ENCODE measurements at places on chromosomes 12 and 14.

GRCh38 chr14:68307790-68308168 lies 485.1 kb downstream of the ZFP36L1 start:
- no peak for DNase-seq

GRCh38 chr14:21302013-21302835 lies 22.3 kb downstream of the RPGRIP1 start:
- DNase-seq, result no peak

GRCh38 chr12:10873378-10873777 lies 10.7 kb downstream of the PRH1 start:
- DNase-seq, result no peak

- DNase-seq, result no peak
These were observed 173.5 kb downstream of the CRADD start for GRCh38 chr12:93850481-93851256.

DNA sequence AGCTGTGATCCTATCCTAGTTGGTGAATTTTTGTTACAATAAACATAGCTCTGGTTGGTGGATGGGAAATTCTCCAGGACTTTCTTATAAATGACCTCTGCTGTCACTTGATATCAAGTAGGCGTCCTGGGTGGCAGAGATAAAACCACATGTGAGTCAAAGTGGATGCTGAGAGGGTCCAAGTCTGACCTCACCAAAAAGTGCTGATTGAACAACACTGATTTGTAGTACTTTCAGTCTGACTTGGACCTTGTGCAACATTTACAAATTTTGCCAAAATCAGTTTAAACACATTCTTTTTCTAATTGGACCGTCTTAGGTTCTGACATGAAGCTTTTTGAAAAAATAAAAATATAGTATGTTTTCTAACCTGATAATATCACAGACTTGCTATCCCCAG lies 585.6 kb downstream of the GALC start:
- no peak for DNase-seq

DNA sequence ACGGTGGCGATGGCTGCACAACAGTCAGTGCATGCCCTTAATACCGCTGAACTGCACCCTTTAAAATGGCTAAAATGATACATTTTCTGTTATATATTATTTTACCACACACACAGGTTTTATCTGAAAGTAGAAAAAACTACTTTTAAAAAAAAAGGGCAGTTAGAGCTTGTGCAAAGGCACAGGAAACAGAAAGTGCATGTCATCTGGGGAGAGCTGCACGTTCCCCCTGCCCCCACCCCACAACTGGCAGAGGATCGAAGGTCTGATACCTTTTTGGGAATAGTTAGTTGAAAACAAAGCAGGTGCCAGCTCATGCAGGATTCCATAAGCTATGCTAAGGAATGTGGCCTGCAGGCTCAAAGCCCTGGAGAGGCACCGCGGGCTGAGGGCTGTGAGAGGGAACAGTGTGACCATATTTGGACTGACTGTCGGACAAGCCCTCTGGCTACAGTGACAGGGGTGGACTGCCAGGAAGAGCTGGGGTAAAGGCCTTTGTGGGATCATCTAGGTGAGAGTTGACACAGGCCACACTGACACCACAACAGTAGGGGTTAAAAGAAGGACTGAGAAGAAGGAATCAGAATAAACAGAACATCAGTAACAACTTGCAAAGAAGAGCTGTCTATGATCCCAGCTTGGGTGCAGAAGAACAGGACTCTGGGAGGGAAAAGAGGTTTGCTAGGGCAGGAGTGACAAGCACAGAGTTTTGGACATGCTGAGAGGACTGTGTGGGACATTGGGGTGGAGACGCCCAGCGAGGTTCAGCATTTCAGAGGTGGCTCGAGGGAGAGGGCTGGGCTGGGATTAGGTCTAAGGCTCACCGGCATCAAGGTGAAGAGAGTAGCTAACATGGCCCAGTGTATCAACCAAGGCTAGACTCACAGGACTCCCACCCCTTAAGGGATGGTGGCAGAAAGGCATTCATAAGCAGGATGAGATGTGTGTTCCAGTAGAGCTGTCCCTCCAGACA lies 54.6 kb downstream of the ACTN1 start:
- no peak for DNase-seq

DNA sequence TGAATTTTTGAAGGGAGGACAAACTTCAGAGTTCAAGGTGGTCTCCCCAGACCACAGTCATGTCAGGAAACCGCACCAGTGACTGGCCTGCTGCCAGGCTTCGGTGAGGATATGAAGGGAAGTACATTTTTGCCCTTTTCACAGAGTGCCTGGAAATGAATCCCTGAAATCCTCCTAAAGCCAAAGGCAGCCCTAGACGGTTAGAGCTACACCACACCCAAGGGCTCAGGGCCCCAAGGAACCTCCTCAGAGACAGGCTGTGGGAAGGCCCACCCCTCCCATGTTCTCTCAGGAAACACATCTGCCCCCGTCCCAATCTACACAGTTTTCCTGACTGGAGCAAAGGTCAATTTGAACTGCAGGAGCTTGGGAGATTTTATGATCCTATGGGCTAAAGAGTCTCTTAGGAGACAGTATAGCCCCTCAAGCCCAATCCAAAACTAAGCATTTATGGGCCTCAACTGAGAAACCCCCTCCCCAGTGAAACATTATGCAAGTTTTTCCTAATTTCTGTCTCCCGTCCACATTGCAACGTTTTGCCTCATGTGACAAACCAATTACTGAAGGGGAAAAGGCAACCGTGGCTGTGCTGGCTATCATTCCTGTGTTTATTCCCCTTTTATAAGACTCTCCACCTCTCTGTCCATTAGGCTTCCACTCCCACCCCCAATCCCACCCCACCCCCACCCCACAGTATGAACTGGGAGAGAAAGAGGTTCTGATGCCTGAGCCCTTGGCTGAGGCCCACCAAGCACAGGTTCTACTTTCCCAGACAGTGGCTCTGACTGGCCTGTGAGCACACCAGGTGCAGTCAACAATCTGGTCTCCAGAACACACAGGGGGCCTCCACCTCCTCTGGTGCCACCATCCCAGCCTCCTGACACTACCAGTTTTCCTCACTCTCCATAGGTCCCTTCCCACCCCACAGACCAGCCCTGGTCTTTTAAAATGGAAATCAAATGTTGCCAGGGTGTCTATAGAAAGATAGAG lies 9.6 kb upstream of the RNASE1 start:
- DNase-seq, result no peak

DNA sequence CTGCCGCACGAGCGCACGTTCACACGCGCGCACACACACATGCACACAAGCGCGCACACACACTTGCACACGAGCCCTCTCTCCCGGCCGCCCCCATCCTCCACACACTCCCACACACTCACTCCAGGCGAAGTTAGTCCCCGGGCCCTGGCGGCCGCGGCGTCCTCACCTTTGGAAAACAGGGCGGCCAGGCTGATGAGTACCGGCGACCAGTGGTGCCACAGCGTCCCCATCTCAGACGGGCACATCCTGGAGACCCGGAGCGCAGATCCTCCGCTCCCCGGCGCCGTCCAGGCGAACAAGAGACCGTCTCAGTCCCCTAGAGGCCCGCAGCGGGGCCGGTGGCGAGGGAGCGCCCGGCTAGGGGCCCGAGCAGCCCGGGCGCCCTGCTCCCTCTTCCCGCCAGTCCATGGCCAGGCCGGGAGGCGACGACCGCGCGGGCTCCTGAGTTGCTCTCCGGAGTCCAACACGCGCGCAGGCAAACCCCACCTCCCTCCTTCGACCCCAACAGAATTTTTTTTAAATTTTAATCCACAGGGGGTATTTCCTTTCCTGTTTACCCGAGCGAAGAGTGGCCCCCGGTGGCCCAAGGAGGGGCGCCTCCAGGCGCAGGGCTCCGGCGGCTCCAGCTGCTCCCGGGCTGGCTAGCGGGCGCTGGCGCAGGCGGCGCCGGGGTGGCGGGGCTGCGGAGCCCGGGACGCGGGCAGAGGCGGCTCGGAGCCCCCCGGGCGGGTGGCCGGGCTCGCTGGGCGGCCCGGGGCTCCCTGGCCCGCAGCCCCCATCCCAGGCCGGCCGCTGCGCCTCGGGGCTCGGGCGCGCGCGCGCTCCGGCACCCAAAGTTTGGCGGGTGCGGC lies 506 bp downstream of the TMEM132D start:
- no peak for DNase-seq

GRCh38 chr12:122503147-122503751 lies 2.5 kb upstream of the ZCCHC8 start:
- DNase-seq, result no peak

DNA sequence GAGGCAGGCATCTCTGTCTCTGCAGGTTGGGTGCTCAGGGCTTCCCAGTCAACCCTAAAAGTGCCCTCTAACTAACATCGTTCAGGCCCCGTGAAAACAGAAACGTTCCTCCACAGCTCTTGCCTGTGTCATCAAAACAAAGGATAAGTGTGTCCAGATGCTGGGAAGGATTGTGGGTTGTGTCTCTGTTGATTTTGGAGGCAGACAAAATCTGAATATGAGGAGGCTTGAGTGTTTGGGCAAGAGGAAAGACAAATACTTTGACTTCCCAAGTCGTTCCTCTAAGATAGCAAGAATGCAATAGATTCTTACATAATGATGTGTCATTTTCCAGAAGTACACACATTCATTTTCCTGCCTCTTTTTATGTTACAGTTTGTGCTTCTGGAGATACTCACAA lies 52.9 kb downstream of the SERPINA3 start:
- no peak for DNase-seq

- DNase-seq, result peak; percentile 50
These were observed 91.7 kb upstream of the SEL1L start for GRCh38 chr14:81625343-81625742.

GRCh38 chr14:69582829-69583228 lies 8.2 kb upstream of the CCDC177 start:
- no peak for DNase-seq

GRCh38 chr14:71361336-71361735 lies 454.1 kb downstream of the PCNX1 start:
- DNase-seq, result peak; percentile 53

DNA sequence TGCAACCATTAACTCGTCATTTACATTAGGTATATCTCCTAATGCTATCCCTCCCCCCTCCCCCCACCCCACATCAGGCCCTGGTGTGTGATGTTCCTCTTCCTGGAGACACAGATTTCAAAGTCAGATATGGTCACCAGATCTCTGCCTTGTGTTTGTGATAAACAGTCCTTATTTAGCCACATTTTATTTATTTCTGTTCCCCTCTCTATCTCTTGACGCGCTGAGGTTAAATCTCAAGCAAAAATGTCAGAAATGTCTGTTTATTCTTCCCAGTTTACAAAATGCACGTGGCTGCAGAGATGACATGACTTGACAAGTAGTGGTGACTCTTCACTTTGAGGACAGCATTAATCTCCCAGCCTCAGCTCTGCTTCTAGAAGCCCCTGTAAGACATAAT lies 11.5 kb upstream of the RASSF3 start:
- no peak for DNase-seq

GRCh38 chr12:47802312-47802711 lies 17.4 kb downstream of the HDAC7 start:
- no peak for DNase-seq

- DNase-seq, result peak; percentile 50
These were observed 449.9 kb downstream of the DPF3 start for GRCh38 chr14:72443991-72444441.

DNA sequence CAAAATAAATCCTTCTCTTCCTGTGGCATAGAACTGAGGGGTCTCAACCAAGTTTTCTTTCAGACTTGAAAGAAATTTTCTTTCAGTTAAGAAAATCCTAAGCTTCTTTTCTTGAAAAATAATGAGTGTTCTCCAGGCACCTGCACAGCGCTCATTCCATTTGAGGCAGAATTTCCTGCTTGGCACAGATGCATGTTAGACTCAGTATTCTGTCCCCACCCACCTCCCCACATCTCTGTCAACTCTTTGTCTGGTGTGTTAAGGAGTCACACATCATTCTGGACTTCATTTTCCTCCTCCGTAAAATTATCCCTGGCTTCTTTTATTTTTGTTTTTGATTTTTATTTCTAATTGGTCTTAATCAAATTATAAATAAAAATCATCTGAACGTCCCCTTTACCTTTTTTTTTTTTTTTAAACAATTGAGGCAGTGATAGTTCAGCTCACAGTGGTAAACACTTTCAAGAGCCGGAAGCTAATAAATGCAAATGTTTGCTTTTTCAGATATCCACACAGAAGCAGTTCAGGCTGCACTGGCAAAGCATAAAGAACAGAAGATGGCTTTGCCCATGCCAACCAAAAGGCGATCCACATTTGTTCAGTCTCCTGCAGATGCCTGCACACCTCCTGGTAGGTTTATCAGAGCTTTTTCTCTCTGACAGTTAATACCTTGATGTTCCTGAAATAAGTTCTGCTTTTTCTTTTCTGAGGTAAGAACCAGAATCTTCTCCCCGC lies 104.0 kb upstream of the ATF1 start:
- DNase-seq, result no peak

DNA sequence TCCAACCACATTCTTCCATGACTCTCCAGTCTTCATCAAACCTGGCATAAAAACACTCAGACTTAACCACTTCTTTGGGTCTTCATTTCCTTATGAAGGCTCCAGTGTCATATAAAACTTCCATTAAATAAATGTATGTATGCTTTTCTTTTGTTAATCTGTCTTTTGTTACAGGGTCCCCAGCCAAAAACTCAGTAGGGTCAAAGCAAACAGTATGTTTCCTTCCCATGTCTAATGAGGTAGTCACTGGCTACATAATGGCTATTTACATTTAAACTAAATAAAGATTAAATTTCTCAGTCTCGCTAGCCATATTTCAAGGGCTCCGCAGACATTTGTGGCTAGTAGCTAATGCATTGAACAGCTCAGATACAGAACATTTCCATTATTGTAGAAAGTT lies 40.1 kb upstream of the STAB2 start:
- DNase-seq, result no peak

DNA sequence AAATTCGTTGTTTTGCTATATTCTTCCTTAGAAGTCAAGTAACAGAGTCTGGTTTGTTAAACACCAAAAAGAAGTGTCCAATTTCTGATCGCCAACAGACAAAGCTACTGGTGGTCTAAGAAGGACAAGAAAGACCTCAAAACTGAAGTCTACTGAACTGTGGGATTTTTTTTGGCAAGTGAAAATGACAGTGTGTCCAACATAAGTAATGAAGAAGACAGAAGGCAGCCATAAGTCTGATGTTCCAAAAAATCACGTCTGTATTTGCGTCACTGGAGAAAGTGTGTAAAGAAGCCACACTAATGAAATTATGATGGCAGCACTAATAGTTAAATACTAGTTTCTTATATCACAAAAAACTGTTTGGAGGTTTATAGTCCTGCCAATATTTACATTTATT lies 32.6 kb downstream of the WASHC3 start:
- no peak for DNase-seq
